ENCODE measurements at places on chromosomes 5 and 9.

- no peak for DNase-seq
These were observed 247.1 kb downstream of the EBF1 start for GRCh38 chr5:158852622-158853021.

- no peak for DNase-seq
These were observed 57.0 kb downstream of the FBXL17 start for GRCh38 chr5:108324886-108325285.

GRCh38 chr9:122039234-122039633 lies 53.9 kb downstream of the TTLL11 start:
- DNase-seq: no peak

DNA sequence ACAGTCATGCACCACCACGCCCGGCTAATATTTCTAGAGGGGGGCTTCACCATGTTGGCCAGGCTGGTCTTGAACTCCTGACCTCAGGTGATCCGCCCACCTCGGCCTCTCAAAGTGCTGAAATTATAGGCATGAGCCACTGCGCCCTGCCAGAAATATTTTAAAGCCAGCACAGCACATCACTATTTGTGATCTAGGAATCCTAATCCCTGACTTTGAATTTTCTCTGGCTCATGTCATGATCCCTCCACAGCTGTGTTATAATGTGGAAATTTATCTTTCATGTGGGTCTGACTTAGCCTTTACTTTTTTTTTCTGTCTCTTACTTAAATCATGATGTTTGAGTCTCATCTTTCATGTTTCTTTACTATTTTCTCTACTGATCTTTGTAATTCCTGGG lies 18.7 kb upstream of the ITGA1 start:
- DNase-seq: no peak

DNA sequence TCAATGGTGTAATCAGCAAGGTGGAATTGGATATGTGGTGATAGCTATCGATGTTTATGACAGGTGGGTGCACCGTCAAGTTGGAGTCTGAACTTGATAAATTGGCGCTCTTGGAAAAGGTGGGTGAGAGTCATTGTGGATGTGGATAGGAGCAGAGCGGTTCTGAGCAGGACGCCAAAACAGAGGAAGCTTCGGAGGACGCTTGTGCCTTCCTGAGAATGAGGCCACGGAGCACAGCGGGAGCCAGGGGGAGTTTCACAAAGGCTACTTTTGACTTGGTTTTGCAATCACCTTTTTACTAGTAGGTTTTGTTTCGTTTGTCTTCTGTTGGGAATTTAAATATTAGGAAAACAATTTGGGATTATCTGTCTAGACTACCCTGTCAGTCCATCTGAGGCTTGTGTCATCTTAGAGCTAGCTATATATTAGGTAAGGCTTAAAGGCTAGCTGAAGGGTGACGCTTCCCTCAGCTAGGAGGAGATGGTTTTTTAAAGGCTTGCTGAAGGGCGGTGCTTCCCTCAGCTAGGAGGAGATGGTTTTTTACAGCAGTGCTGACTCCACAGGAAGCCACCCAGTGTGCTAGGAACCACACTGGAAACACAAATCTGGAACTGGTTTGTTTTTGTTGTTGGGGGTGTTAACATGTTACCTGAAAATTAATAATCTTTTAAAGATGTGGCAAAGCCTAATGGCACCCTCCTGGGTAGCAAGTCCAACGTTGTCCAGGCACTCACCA lies 142.4 kb upstream of the IRX4 start:
- DNase-seq: no peak

DNA sequence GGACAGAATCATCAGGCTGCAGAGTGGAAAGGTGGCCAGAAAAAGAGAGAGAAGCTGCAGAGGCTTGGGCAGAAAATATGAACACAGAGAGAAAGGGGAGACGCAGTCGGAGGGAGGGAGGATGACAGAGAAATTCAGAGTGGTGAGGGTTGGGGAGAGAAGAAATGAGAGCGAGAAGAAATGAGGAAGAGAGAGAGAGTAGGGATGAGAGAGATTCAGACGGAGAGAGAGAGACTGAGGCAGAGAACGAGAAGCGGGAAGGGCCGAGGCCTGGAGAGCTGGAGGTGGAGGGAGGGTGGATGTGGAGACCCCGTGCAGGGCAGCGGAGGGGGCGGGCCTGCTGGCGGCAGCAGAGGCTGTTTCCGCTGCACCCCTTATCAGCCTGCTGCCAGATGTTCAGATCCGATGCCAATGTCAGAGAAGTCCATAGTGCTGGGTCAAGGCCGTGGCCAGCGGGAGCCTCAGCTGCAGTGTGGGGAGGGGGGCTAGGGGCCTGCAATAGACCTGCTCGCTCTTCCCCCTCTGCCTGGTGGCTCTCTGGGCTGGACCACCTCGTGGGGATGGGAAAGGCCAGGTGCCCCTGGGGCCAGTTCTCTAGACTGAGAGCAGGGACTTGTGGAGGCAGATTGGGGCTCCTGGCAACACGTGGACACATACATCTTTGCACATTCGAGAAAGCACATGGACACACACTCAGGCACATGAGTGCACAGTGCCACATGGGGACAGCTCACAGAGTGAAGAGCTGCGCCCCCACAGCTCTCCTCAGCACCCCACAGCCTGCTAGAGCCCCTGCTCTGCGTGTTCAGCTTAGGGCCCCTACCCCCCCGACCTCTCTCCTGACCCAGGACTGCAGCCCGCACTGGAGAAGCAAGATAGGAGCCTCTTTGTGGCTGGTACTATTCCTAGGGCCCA lies 4.9 kb upstream of the NR5A1 start:
- DNase-seq: no peak

- DNase-seq: no peak
These were observed 24.7 kb upstream of the LECT2 start for GRCh38 chr5:135979510-135979909.

GRCh38 chr5:14017904-14018303 lies 73.4 kb upstream of the DNAH5 start:
- no peak for DNase-seq

- no peak for DNase-seq
These were observed 451.4 kb downstream of the KDM4C start for GRCh38 chr9:7209016-7209715.

DNA sequence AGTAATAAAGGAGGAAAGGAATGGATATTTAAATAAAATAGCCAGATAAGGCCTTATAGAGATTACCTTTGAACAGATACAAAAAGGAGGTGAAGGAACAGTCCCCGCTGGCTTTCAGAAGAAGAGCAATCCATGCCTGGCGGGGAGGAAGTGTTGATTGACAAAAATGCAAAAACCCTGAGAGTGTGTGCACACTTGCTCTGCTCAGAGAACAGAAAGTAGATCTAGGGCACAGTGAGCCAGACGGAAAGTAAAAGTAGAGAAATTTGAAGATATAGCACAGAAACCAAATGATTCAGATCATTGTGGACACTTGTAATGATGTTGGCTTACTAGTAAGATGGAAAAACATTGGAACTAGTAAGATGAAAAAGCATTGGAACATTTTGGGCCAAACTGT lies 720.6 kb downstream of the PTPRD start:
- DNase-seq: no peak

DNA sequence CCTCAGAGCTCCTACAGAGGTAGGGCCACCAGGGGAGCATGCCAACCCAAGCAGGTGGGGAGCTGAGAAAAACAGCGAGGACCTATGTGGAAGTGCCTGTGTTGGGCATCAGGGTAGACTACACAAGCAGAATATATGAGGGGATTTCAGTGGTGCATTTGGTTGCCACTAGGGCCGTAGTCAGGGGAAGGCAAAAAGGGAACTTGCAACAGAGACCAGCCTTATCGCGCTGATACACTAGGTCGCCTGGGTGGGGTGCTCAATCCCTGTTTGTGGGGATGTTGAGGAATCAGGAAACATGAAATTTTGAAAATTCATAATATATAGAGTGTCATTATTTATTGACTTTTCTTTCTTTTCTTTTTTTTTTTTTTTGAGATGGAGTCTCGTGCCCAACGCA lies 370.9 kb upstream of the PRR16 start:
- no peak for DNase-seq

GRCh38 chr9:76465442-76466298 lies 6.7 kb downstream of the GCNT1 start:
- no peak for DNase-seq

DNA sequence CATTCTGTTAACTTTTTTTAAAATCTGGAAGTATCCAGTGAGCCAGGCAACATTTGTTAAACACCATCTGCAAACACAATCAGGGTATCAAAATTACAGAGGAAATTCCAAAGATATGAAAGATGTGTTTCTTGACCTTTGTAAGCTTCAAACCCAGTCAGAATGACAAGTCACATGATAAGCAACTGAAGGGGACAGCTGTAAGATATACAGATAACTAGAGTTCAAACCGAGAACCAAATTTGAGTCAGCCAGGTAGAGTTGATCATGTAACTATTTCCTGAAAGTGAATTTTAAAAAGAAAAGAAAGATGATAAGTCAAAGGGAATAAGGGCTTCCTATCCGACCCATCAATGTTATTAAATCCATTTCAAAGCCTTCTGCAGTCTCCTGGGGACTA lies 196.2 kb downstream of the DEPDC1B start:
- DNase-seq: no peak

GRCh38 chr5:3006526-3006925 lies 255.0 kb upstream of the IRX2 start:
- DNase-seq: no peak

- no peak for DNase-seq
These were observed 7.2 kb downstream of the CYFIP2 start for GRCh38 chr5:157273131-157273556.

DNA sequence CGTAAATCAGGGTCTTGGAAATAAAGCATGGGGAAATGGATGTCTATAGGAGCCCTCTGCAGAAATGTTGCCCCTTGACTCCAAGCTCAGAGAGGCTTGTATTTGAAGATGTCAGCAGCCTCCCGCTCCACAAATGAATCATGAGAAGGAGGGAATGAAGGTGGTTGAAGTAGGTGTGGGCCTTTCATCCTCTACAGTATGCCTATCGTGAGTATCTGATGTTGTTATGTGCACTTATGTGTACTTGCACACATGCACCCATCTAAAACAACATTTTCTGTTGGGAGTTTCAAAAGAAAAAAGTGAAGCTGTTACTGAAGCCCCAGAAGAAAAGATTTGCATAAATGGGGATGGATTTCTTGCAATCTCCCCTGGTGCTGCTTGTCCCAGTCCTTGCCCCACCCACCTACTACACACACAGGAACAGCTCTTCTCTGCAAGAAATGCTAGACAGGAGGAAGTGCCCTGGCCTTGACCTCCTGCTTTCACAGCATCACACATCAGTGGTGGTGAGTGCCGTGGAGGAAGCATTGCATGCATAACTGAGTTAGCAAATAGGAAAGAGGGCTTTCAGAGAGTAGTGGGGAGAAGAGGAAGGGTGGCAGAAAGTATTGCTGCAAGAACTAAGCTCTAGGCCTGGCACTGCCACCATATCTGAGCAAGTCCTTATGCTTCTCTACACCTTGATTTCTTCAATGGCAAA lies 156.1 kb downstream of the SNX18 start:
- no peak for DNase-seq

DNA sequence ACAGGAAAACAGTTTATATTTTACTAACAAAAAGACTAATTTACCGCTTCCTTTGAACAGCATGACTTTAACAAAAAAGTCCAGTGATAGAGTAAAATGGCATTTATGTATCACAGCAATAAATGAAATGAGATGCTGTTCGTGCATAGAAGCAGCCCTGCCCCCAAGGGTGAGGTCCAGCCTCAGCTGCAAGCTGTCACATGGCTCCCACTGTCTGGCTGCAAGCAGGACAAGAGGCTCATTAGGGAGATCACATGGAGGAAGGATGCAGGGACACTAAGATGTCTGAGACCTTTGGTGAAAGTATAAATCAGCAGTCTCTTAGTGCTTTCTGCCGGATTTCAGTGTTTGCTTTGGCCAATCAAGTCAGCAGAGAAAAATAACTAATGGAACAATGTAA lies 23.0 kb downstream of the GDNF start:
- no peak for DNase-seq

DNA sequence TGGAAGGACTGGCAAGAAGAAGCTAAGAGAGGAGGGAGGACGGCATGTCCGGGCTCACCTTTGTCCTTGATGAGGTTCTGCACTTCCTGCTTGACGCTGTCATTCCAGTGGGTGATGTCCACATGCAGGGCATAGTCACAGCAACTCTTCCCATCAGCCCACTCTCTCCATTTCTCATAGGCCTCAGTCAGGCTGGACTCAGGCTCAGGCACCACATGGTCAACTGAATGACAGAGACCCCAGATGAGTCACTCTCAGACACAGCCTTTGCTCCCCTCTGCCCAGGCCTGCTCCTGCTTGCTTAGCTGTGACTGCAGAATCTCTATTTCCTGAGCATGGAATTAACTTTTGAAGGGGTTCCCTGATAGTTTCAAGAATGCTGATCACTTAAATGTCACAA lies 94.2 kb downstream of the DPYSL3 start:
- no peak for DNase-seq

GRCh38 chr9:113741886-113742854 lies 133.9 kb upstream of the ZNF618 start:
- no peak for DNase-seq

DNA sequence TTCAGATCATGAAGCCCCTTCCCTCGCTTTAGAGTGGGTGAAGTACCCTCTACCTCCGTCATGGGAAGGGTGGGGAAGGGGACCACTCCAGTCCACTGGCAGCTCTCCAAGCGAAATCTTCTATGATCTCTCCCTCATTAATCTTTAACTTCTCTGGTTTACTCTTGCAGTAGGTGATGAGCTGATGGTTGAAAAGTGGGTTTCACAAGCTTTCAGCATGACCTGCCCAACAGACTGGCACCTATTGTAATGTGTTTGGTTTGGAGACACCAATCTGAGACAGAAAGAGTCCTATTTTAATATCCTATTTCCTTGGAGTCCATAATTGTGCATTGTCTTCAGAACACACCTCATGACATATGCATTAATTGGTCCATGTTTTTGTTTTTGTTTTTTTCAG lies 70.8 kb upstream of the TGFBR1 start:
- no peak for DNase-seq

DNA sequence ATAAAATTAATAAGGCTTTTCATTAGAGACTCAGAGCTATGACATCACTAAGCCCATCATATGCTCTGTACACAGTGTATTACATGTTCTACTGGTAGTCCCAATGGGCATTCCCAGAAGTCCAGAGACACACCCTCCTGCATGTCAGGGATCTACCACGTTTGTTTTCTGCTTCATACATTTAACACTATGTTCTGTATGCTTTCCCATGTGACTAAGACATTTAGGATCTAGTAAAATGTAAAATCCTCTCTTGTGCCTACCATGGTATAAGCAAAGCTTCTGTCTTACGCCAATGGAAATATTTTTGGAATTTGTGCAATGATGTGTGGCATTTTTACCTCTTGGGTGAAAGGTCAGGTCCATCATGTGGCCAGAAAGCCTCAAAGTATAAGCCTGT lies 192.4 kb downstream of the ADAMTSL1 start:
- DNase-seq: no peak
